Cardiac fibroblast (primary cell): ENCODE measurements at places on chromosomes 3 and 15.

DNA sequence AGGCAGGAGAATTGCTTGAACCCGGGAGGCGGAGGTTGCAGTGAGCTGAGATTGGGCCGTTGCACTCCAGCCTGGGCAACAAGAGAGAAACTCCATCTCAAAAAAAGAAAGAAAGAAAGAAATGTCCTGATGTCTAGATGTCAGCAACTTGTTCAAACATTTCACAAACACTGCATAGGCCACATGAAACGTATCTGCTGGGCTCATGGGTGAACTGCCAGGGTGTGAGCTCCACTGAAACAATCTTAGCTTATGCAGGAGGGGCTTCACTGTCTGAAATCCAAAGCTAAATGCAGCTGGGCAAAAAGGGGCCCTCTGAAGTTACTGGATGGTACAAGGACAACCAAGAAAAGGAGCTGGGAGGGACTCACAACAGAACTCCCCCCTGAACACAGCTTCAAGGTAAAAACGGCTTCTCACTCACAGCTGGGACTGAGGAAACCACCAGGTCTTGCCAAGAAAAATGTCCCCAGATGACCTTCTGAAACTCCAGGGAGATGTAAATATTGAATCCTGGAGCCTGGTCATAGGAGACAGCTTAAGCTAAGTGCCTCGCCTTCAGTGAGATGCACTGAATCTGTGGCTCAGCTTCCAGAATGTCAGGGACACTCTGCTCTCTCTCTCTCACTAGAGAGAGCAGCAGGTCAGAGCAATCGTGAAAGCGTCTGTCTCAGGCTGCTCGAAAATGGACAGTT lies 31.9 kb downstream of the SEC61A1 start:
- DNase-seq: peak; percentile 40

GRCh38 chr3:140568842-140569520 lies 108.9 kb upstream of the TRIM42 start:
- DNase-seq: peak; percentile 55

DNA sequence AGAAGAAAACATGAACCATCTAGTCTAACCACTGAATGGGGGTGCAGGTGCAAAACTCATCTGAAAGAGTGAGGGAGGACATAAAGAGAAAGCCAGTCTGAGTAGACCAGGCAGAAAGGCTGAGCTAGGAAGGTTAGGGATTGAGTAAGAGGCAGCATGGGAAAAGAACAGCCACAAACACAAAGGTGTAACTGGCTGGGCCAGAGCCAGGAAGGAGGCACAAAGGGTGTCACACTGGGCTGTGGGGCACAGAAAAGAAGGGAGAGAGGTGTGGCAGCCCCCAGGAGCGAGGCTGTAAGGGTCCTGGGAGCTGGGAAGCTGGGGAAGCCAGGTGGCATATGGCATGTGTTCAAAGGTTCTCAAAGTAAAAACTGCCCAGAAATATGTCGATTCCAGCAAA lies 18.7 kb downstream of the IGSF11 start:
- DNase-seq: no peak

GRCh38 chr3:153829606-153830170 lies 291.5 kb upstream of the ARHGEF26 start:
- DNase-seq: peak; percentile 54

DNA sequence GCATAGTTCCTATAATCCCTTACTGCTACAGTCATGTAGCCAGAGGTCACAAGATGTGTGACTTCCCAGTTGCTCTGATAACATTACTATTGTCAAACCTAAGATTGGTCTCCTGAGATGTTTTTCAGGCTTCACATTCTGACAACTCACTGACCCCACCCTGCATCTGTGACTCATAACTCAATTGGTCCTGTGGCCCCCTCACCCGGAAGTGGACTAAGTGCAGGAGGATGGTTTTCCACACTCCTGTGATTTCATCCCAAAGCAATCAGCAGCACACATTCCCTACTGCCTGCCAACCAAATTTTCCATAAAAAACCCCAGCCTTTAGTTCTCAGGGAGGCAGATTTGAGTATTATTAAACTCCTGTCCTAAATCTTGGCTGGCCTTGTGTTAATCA lies 564.9 kb upstream of the ZNF385D start:
- no peak for DNase-seq

GRCh38 chr3:18402239-18402799 lies 22.8 kb downstream of the SATB1 start:
- DNase-seq: no peak

- peak; percentile 92 for DNase-seq
These were observed 22.0 kb downstream of the GASK1A start for GRCh38 chr3:43001094-43001553.

DNA sequence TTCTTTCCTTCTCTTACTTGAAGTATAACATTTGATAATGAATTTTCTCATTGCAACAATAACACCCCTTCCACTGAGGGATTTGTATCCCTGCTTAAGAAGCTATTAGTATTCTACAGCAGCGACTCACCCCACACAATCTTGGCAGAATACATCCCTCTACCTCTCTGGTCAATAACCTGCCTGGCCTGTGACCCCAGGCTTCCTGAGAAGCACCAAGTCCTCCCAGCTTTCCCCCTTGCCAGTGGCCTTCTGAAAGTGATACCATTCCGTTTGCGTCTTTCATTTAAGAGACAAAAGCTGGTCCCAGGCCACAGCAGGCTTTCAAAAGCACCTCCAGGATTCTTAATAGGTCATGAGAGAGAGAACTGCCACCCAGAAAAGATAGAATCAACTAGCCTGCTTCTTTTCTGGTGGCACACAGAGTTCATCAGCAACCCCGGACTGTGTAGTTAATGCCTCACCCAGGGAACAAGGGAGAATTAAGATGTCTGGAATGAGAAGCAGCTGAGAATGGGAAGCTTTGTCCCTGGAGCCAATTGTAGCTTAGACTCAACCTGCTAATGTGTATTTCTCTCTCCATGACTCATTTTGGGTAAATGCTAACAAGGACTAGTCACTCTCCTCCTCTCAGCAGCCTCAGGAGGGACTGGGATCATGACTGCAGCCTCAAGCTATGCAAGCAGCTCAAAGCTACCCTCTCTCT lies 101.0 kb upstream of the CPNE4 start:
- DNase-seq: peak; percentile 98

- no peak for DNase-seq
These were observed 43.2 kb upstream of the PIK3R4 start for GRCh38 chr3:130789782-130790322.

DNA sequence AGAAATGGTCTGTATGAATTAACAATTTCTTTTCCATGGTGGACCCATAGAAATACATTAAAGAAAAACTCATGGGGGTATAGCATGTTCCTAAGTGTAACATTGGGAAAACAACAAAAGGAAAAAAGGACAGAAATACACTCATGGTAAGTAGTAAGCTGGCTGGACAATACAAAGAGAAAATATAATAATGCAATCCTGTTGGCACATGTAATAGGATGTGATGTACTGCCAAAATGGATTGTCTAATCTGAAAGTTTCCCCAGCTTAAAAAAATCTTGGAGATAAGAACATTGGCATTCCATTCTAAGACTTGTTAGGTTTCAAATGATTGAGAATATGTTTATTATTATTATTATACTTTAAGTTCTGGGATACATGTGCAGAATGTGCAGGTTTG lies 128.1 kb downstream of the MBNL1 start:
- DNase-seq: peak; percentile 71

DNA sequence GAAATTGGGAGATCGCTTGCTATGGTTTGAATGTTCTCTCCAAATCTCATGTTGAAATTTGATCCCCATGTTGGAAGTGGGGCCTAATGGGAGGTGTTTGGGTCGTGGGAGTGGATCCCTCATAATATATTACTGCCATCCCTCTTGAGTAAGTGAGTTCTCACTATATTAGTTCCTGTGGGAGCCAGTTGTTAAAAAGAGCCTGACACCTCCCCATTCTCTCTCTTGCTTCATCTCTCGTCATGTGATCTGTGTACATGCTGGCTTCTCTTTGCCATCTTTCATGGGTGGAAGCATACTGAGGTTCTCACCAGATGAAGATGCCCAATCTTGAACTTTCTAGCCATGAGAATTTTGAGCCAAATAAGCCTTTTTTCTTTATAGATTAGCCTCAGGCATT lies 43.0 kb upstream of the IL20RB start:
- DNase-seq: no peak

DNA sequence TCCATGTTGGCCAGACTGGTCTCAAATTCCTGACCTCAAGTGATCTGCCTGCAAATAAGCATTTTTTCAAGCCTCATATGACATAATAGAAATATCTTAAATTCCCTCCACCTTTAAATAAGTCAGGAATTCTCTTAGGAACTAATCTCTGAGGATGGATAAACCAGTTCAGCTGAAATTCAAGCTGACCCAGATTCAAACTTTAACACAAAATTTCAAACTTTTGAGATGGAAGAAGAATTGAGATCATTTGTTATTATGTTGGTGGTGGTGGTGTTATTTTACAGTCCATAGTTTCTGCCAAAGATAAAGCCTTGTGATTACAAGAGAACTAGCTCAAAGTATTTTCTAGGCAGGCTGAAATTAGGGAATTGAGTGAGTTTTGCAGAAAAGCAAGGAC lies 85.5 kb downstream of the SSR3 start:
- DNase-seq: no peak

DNA sequence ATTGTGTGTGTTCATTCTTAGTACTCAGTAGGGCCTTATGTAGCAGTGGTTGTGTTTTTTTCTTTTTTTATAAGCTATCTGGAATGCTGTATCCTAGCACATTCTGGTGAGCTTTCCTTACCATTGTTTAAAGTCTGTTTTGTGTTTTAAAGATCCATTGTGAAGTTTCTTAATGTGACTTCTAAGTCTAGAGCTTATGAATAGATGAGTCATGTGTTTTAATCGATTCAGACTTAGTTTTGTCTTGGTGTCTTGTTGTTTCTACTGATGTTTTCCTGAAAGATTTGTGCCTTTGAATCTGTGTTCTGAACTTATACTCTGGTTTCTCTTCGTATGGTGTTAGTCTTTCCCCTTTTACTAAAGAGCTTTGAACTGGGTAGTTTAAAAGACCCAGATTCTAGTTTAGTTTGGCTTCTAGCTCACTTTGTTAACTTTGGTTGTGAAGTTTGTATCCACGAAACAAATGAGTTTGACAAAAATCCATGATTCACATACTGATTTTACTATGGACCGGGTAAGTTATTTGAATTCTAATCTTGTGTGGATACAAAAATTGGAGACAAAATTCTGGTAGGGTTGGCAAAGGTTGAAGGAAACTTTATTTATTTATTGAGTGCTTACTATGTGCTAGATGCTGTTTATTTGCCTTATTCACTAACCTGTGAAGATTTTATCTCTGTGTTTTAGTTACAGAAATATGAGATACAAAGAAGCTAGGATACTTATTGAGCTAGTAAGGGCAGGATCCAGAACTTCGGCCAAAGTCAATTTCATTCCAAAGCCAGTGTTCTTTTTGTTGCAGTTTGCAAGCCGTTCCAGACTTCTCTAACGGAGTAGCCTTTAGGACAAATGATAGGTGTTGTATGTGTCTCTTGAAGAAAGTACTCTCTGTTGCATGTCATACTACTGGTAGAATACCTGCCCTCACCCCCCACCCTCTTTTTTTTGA lies 24.8 kb downstream of the AKAP13 start:
- peak; percentile 77 for DNase-seq

GRCh38 chr15:57915827-57916531 lies 149.5 kb downstream of the ALDH1A2 start:
- no peak for DNase-seq

DNA sequence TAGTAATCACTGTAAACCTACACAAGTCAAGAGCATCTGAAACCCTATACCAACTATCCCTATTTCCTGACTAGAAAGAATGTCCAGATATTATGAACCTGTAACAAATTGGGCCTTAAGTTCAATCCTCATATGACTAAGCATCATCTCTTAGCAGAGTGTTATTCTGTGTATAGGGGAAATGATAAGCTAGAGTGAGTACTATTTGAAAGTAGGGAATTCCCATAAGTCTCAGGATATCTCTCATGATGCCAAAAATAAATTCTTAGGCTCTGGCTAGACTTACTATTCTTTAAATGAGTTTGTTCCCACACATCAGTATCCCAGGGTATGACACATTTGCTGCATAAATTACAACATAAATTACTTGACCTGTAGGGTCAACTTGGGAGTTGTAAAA lies 15.3 kb downstream of the MRPL47 start:
- peak; percentile 59 for DNase-seq

DNA sequence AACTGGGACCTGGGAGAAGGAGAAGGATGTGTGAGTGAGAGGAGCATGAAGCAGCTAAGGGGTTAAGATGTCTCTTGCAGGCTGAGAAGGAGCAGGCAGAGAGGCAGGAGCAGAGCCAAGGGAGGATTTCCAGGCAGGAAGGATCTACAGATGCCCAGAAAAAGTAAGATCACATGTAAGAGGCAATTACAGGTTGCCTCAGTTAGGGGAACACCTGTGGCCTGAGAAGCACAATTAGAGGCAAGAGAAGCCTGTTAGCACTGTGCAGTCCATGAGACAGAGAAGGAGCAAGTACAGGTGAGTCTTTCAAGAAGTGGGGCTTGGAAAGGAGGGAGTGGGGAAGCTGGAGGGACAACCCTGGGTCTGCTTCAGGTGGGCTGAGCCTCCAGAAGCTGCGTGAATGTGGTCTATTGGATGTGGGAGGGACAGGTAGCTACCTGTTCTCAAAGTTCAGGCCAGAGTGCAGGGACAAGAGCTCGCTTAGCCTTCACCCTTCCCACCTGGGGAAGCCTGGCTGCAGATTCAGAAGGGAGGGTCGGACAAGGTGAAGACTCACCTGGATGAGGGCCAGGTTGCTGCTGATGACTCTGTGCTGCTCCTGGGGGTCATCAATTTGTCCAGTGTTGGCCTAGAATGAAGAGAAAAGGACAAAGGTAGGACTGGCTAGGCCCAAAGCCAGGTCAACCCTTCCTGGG lies 50.7 kb downstream of the SLC41A3 start:
- no peak for DNase-seq

GRCh38 chr3:36403661-36404060 lies 23.4 kb downstream of the STAC start:
- no peak for DNase-seq

GRCh38 chr3:42376344-42376798 lies 34.0 kb downstream of the LYZL4 start:
- peak; percentile 83 for DNase-seq

DNA sequence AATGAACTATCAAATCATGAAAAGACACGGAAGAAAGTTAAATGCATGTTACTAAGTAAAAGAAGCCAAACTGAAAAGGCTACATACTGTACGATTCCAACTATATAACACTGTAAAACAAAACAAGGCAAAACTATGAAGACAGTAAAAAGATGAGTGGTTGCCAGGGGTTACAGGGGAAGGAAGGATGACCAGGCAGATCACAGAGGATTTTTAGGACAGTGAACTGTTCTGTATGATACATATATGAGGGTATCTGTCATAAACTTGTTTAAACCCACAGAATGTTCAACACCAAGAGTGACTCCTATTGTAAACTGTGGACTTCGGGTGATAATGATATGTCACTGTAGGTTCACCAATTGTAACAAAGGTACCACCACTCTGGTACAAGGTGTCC lies 60.6 kb downstream of the CHSY1 start:
- peak; percentile 65 for DNase-seq

DNA sequence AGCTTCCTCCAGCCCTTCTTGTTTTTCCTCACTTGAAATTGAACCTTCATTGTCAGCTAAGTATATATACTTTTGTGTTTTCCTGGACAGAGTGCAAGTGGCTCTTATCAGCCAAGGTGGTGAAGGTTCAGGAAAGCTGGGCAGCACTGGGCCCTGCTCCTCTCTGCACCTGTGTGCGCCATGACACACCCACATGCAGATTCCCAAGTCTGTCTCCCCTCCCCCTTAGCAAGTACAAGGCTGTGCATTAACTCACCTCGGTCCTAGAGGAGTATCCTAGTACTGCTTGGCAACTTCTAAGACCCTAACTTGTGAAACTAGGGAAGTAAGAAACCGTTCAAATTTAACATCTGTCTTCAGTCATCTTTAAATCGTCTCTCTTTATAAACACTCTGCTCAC lies 85.8 kb downstream of the SLC49A4 start:
- DNase-seq: no peak

- no peak for DNase-seq
These were observed 418 bp downstream of the ALPK3 start for GRCh38 chr15:84817466-84818081.
